GM12878 (cell line): ENCODE measurements at places on chromosomes 6 and 20.

DNA sequence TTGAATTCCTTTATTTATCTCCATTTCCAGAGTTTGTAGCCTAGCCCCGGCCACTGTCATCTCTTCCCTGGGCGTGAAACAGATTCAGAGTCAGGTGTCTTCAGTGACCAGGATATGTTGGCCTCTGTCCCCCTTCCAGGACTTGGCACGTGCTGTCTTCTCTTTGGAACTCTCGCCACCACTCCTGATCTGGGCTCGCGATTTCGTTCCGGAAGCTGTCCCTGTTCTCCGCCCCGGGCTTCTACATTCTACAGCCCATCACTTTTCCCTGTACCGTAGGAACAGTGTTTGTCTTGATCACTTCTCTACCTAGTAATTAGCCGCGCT is 739 bp downstream of the GSS start:
- peak overlapping the region; percentile 86 for H3K4me3 ChIP-seq
- DNase-seq, result no peak
- no peaks in the 10 kb centered on the region for H3K27me3 ChIP-seq
- no peaks in the 10 kb centered on the region for H3K36me3 ChIP-seq

DNA sequence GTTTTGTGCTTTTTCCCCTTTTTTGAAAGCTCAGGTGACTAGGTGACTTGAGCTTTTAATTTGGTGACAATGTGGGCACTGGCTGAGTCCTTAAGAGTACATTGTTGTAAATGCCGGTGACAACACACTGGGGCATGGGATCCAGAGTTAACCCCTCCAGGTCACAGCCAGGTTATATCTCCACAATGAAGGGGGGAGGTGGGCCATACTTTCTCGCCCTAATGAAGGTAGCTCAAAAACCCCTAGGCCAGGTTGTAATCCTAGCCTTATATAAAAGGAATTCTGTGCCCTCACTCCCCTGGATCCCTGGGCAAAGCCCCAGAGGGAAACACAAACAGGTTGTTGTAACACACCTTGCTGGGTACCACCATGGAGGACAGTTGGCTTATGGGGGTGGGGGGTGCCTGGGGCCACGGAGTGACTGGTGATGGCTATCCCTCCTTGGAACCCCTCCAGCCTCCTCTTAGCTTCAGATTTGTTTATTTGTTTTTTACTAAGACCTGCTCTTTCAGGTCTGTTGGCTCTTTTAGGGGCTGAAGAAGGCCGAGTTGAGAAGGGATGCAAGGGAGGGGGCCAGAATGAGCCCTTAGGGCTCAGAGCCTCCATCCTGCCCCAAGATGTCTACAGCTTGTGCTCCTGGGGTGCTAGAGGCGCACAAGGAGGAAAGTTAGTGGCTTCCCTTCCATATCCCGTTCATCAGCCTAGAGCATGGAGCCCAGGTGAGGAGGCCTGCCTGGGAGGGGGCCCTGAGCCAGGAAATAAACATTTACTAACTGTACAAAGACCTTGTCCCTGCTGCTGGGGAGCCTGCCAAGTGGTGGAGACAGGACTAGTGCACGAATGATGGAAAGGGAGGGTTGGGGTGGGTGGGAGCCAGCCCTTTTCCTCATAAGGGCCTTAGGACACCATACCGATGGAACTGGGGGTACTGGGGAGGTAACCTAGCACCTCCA is 2.2 kb upstream of the VEGFA start:
- H3K27me3 ChIP-seq, result no peaks in the 10 kb centered on the region
- H3K4me3 ChIP-seq, result no peak overlapping the region
- no peak overlapping the region for H3K27ac ChIP-seq
- peaks cover 7% of the 10 kb centered on the region for H3K4me1 ChIP-seq

DNA sequence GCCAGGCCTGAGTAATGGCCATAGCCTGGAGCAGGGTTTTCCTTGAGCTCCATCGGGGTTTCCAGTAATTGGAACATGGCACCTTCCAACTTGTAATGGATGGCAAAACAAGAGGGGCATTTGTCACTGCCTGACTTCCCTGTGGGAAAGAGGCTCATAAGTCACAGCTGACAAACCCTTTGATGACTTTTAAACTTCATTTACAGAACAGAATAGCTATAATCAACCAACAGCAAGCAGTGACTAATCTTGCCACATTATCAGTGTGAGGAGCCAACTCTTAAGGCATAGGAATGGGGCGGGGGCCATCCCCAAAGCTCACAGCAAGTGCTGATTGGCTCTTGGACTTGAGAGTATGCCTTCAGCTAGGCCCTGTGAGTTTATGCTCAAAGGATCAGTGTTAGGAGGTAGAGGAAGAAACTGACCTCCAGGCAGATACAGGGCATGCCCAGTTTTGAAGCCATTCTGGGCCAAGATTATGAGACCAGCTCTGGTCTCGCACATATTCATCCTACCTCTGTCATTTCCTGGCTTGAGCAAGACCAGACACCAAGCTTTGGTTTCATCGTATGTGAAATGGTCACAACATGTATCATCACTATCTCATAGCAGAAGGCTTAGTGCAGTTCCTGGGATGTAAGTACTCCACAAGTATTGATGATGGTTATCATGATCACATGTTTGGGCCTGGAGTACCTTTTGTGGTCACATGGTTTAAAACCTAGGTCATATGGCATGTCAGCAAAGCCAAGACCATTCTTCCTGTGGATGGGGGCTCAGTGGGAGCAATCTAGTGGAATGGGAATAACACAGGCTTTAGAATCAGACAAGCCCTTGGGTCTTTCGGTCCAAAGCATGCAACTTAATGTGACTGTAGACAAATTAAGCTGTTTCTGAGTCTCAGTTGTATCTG is 49.2 kb downstream of the EIF2S2 start:
- H3K4me1 ChIP-seq, result peaks cover 12% of the 10 kb centered on the region
- H3K4me3 ChIP-seq, result no peak overlapping the region
- DNase-seq, result no peak

DNA sequence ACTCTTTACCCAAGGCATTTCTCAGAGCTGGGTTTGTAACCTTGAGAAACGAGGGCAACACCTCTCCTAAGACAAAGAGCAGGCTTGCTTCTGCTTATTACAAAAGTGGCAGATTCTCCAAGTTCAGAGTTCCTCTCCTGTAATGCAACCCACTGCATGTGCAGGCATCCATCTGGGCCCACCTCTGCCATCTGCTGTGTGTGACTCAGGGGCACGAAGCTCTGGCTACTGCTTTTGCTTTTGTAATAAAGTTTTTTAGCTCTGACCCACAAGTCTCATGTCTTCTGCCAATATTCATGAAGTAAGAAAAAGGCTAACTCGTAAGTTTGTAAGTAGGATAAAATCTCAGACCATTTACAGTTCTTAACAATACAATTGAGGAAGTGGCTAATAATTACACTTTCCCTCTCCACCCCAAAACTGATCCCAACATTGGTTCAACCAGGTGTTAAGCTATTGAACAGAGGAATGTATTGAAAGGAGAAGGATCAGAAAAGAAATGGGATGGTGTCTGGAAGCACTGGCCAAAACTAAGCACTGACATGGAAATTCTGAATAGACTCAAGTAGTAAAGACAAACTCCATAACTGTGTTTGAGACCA is 51.7 kb upstream of the SMLR1 start:
- H3K36me3 ChIP-seq, result no peaks in the 10 kb centered on the region
- DNase-seq, result no peak
- H3K27ac ChIP-seq, result no peak overlapping the region
- peaks cover 10% of the 10 kb centered on the region for H3K4me1 ChIP-seq

DNA sequence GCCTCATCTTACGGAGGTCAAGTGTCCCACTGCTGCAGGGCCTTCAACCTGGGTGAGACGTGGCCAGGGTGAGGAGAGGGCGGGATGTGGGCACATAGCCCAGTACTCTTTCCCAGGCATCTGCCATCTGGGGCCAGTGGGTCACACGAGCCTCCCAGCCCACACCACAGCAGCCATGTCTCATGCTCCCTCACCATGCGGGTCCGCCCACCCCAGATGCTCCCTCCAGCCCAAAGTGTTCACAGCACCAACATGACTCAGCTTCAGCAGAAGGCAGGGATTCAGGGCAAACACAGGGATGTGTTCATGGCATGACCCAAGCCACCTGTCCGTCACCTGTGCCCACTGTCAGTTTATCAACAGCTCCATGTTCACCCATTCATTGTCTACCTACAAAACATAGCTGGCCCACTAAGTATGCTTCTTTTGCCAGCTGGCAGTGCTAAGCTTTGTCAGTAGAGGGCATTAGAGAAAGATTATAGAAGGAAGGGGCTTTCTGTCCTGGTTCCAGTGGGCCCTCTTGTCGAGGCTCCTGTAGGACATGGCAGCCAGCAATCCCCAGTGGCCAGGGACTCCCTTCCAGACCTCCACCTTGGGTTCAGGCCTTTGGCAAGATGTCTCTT is 109.2 kb downstream of the FOXF2 start:
- no peaks in the 10 kb centered on the region for H3K27me3 ChIP-seq
- no peak overlapping the region for H3K4me3 ChIP-seq

DNA sequence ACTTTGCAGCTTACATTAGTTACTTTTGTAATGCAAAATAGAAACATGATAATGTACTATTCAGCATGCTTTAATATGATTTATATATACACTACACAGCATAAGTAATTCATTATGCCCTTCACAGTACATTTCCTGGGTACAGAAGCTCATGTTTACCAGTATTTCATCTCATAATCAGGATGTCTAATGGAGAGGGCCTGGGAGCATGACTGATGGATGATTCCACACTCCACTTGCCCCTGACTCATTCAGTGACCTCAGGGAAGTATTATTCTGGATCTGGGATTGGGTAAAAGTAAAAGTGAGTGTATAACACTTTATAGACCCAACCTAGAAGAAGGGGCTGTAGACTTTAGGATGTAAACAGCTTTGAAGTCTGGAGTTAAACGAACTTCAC is 31.4 kb upstream of the BACH2 start:
- no peak for DNase-seq
- no peak overlapping the region for H3K27ac ChIP-seq
- no peaks in the 10 kb centered on the region for H3K4me1 ChIP-seq
- H3K27me3 ChIP-seq, result no peaks in the 10 kb centered on the region; the same call in 1 of the 2 replicates
- H3K36me3 ChIP-seq, result no peaks in the 10 kb centered on the region
